ENCODE measurements at places on chromosomes 7 and 10.

DNA sequence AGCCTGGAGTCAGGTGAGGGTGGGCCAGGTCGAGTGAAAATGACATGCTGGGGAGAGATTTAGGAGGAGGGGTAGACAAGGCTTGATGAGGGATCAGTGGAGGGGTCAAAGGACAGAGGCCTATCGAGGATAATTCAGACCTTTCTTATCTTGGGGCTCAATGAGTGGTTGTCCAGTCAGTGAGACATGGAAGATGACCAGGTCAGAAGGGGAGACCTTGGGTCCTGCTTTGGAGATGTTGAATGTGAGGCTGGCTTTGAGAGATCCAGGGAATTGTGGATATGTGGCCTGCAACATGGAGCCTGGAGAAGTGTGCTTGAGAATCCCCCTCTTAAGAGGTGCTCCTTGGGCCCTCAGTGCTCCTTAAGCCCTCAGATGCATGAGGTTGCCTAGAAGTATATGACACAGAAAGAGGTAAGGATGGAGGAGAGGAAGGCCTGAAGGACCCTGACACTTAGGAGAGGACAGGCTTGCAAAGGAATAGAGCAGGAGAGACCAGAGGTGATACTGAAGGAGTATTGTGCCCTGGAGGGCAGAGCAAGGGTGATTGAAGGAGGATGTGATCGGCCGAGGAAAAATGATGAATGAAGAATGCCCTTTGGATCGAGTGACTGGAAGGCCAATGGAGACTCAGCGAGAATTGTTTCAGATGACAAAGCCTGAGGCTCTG, 129.8 kb upstream of the GPR26 start:
- DNase-seq, result no peak

DNA sequence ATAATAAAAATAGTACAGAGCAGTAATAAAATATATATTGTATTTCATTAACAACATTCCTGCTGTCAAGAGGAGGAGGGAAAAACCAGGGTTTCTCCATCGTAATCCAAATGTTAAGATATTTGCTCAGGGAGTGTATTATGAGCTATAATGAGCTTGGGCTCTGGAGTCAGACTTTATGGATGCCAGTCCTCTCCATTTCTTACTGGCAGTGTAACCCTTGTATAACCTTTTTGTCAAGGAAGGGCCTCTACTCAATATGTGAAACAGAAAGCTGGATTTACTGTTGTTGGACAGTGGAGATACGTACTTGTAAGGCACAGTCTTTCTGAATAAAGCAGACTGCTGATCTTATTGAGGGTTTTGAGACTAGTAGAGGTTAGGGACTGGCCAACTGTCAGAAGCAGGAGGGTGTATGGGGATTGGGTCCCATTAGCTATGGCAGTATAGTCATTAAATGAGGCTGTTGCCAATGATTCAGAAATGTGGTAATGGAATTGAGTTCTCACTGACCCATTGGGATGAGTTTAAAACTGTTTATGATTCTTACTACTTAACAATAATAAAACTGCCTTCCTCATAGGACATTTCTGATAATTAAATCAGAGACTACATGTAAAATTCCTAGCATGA, 56.5 kb downstream of the ZNF277 start:
- no peak for DNase-seq

DNA sequence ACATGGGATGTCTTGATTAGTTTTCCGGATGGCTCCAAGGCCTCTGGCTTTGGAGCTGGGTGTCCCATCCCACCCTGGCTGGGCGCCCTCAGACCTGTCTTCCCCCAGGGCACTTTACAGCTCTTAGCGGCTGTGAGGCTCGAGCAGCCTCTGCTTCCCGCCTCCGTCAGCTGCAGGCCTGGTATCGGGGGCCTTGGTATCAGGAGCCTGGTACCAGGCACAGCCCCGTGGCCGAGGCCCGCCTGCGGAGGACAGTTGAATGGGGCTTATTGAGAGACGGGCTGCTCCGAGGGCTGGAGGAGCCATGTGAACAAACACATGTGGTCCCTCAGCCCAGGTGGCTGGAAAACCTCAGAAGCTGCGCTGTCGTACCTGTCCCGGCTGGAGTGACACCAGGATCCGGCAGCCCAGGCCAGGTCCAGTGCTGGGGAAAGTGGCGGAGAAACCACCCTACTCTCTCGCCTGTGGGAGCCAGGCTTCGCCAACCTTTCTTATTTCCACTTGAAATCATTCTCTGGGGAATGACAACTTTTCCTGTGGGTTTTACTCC, 23.9 kb upstream of the AP5Z1 start:
- no peak for DNase-seq

DNA sequence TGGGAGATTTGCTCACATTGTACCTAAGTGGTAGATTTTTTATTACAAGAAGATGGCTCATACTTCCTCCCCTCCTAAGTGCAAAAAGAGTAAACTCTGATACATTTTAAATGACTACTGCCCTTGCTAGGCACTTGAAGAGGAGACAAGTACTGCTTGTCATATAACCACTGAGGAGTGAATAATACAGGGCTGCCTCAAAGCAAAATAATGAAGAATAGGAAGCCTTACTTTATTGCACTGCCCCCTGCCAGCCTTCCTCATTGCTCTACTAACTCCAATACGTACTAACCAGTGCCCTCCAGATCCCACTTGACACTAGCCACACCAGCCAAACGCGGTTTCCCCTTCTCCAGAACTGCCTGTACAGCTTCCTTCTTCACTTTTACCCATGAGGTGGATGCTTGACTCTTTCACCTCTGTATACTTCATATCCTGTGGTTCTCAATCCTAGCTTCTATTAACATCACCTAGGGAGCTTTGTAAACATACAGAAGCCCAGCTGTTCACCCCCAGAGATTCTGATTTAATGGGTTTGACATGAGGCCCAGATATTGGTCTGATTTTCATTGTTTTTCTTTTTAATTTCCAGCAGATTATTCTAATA, 11.7 kb upstream of the MTERF1 start:
- no peak for DNase-seq

- no peak for DNase-seq
These were observed 1.3 kb upstream of the BMI1 start for GRCh38 chr10:22319547-22319979.

DNA sequence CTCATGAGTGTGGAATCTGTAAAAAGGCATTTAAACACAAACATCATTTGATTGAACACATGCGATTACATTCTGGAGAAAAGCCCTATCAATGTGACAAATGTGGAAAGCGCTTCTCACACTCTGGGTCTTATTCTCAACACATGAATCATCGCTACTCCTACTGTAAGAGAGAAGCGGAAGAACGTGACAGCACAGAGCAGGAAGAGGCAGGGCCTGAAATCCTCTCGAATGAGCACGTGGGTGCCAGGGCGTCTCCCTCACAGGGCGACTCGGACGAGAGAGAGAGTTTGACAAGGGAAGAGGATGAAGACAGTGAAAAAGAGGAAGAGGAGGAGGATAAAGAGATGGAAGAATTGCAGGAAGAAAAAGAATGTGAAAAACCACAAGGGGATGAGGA, 207.7 kb downstream of the ZEB1 start:
- DNase-seq, result no peak

GRCh38 chr7:75909521-75910132, 5.3 kb upstream of the POR start:
- no peak for DNase-seq

GRCh38 chr7:127581716-127582115, 3.7 kb downstream of the GCC1 start:
- DNase-seq, result no peak

- DNase-seq, result peak; percentile 82
These were observed 11.4 kb upstream of the REPIN1 start for GRCh38 chr7:150357270-150357669.

DNA sequence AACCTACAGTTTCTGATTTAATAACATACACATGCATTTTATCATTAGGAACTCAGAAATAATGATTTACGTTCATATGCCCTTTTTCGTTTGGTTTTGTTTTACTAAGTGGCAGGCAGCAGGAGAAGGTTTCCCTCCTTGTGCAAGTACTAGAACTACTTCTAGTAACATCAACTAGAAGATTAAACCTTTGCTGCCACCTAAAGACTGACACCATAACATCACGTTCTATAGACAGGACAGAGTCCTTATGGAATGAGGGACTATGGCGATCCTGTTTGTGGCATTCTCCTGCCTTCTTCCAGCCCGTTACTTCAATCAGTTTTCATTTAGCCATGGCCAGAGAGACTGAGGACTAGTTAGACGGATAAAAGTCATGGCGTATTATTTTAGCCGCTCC, 53.2 kb downstream of the GAD2 start:
- DNase-seq, result peak; percentile 9

DNA sequence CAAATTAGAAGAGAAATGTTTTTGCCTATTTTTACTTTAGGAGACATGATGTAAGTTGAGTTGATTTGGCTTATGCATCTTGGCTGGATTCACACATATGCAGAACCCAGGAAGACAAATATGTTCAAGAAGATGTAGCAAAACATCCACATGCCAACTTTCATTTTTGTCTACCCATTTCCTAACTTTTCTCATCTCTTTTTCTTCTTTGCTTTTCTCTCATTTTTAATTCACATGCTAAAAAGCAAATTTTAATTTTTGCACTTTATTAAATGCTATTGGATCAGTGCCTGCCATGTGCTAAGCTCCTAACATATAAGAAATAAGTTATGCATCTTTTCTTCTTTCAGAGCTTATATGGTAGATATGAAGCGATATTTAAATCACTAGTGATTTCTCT, 143.7 kb upstream of the GRM3 start:
- DNase-seq, result no peak

DNA sequence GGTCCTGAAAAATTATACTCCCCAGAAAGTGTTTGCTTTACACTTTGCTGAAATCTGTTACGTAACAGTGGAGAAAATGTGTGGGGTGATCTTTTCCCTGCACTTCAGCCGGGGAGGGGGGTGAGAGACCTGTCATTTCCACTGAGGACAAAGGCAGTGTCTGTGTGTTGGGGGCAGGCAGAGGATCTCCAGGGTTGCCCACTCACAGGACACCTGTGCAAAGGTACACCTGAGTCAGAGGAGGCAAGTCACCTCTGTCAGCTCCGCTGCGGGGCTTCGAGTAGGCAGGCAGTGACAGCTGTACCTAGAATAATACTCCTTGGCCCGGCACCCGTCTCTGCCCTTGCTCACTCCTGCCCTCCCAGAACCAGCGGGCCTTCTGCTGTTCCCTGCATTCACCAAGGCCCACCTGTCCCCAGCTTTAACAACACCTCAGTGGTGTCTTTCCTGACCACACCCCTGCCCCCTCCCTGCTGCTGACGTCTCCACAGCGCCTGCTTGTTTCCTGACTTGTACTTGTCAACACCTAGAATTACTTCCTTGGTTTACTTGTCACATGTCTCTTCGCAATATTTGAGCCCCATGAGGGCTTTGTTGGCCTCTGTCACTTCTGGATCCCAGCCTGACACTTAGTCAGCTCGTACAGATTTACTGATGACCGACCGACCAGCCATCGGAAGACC, 159.2 kb downstream of the NEURL1 start:
- no peak for DNase-seq

DNA sequence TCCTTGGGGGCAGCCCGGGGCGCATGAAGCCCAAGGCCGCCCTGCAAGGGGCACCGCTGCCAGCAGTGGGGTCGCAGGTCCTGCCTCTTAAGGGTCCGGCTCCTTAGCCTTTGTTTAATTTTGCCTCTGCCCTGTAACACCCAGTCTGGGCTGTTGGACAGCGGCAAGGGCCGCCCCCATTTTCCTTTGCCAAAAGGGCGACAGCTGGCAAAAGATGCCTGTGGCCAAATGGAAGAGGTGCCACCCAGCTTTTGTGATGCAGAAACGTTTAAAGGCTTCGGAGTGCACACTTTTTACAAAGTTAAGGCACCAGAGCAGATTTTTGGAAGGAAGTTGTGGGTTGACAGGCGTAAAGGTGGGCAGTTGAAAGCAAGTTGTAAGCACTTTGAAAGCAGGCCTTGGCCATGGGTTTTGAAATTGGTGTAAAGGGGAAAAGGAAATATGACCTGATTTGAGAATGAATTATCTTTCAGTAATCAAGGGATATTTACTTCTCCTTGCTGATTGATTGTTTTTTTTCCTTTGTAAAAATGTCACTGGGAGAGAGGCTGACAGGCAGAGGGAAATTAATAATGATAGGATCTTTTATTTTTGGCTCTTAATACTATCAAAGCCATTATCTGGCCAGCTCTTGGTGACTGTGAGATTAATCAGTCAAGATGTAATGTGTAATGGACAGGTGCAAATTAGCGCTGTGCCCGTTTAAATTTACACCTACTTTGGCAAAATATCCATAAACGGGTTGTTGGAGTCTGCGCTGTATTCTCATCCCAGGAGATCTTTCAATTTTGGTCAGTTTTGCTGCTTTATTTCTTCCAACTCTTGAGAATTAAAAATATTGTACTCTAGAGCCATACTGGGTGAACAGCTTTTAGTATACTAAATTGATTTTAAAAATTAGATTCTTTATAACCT, 1.2 kb downstream of the CASD1 start:
- no peak for DNase-seq

- DNase-seq, result no peak
These were observed 196.9 kb upstream of the RHOBTB1 start for GRCh38 chr10:61140765-61141392.

- DNase-seq, result no peak
These were observed 94.4 kb upstream of the KIF5B start for GRCh38 chr10:32150532-32151101.

DNA sequence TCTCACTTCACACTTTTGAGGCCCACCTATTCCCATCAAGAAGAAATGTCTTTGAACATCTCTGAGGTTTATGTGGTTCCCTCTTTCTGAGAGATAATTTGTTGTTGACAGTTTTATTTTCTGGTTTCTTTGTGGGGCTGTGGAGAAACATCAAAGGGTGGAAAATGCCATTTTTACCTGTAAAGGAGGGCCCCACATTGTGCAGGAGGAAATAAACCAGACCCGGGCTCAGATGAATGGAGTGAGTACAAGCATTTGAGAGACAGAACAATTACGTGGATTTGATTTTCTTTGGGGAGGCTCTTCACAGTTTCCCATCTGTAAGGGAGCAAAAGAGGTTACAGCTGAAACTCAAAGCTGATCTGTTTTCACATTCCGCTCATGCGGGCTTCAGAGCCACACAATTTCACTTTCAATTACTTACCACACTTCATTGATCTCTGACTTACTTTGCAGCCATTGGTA, 29.8 kb downstream of the ITPRIP start:
- no peak for DNase-seq

DNA sequence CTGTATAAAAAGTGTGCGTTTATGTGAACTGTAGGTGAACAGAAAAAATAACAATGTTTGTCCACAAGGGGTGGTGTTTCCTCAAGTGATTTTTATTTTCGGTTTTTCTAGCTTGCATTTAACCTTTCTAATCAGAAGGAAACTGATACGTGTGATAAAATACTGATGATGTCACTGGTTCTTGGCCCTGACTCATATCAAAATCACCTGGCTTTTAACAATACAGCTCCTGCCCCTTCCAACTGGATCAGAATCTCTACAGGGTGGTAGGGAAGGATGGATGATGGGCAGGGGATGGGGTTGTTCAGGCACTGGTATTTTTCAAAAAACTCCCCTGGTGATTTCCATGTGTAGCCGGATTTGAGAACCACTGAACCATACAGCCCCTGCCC, 10.9 kb downstream of the NPFFR1 start:
- no peak for DNase-seq

DNA sequence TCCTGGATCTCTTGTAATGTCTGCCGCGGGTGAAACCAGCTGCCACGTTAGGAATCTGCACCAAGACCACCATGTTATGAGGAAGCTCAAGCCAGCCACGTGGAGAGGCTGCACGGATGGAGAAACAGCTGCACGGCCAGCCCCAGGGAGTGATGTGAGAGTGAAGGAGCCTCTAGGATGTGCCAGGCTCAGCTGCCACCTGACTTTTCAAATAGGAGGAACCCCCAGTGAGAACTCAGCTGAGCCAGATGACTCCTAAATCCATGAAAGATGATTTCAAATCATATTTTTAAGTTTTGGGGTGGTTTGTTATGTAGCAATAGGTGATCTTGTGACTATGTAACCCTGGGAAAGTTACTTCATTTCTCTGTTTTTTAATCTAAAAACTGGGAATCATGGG, 71.7 kb downstream of the PRKAG2 start:
- DNase-seq, result no peak

All from WERI-Rb-1 (cell line).